ENCODE measurements at places on chromosomes 16 and 17.

DNA sequence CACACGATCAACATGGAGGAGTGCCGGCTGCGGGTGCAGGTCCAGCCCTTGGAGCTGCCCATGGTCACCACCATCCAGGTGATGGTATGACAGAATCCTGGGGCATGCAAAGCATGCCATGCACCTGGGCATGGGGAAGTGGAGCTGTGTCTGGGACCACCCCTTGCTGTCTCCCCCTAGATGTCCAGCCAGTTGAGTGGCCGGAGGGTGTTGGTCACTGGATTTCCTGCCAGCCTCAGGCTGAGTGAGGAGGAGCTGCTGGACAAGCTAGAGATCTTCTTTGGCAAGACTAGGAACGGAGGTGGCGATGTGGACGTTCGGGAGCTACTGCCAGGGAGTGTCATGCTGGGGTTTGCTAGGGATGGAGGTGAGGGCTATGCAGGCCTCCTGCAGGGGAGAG lies 6.7 kb downstream of the IFI35 start:
- no peak for DNase-seq

- no peak for DNase-seq
These were observed 6.8 kb downstream of the MAPK8IP3 start for GRCh38 chr16:1712791-1713261.

- DNase-seq = peak; percentile 72
These were observed 718 bp downstream of the ATP2A3 start for GRCh38 chr17:3963237-3964201.

DNA sequence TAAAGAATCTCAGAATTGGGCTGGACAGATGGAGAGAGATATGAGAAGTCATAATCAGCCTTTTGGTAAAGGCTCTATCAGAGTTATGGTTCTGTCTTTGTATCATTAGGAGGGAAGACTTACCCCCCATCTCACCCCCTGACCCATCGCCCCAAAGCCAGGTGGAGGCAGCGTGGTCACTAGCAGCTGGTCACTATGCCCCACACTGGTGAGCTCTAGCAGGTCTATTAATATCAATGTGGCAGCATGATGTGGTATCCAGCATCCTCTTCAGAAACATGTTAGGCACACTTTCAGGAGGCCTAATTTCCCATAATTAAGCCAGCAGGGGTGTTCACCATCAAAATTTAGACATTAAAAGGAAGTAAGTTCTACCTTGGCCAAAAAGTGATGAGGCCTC lies 183.8 kb upstream of the COX10 start:
- no peak for DNase-seq

DNA sequence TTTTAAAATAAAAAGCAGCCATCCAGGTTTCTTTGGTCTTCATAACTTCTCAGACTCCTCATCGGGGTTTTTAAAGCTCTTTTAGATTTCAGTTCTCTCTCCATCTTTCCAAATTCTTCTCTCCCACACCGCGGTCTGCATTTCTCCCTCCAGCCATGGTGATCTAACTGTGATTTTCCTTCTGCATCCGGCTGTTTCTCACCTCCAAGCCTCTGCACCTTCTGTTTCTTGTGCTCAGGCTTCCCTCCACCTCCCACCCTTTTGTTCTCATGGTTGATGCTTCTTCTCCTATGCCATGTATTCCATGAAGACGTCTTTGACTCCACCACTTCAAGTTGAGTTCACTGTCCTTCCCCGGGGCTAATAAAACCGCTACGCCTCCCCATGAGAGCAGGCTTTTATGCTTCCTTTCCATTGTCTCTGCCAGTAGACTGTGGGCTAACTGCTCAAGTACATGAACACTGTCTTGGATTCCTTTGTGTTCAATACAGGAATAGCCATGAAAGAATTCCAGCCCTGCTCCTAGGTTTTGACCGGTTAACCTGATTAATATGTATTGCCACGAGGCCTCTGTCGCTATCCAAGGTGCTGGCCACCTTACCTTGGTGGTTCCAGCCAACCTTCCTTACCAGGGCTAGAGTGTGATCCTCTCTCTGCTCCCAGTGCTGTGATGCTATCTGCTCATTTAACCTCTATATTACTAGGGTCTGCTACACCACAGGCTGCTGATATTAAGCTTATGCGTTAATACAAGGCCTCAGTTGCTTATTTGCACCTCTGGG lies 625.1 kb downstream of the HS3ST4 start:
- DNase-seq = no peak

GRCh38 chr17:68820476-68820824 lies 134.7 kb downstream of the ABCA8 start:
- no peak for DNase-seq

GRCh38 chr16:11301645-11302501 lies 20.7 kb upstream of the PRM1 start:
- DNase-seq = no peak

- DNase-seq = no peak
These were observed 33.1 kb upstream of the AKAP1 start for GRCh38 chr17:57051886-57052361.

DNA sequence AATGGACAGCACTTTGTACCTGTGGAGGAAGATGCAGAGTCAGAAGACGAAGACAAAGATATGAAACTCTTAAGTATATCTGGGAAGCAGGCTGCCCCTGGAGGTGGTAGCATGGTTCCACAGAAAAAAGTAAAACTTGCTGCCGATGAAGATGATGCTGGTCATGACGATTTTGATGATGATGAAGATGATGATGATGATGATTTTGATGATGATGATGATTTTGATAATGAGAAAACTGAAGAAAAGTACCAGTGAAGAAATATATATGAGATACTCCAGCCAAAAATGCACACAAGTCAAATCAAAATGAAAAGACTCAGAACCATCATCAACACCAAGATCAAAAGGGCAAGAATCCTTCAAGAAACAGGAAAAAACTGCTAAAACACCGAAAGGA lies 268.5 kb upstream of the EEF2KMT start:
- DNase-seq = no peak

DNA sequence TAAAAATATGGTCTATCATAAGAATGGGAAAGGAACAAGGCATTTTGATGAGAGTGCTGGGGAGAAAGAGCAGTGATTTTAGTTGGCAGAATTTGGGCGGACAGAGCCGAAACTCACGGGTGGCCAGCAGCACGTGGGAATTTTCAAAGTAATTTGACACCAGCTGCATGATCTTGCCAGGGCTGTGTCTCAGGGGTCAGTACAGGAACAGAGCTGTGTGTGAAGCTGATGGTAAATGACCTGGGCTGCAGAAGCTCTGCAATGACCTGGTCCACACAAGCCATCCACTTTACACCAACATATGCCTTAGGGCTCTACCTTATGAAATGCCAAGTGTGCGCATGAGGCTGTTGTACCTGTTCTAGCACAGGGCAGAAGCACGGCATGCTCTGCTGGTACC lies 112.0 kb downstream of the ZFHX3 start:
- no peak for DNase-seq

- DNase-seq = no peak
These were observed at the start of gene WFIKKN1 for GRCh38 chr16:630815-631405. WFIKKN1 (plus strand) TSS chr16:630985; CDS start chr16:631254, 269 bp downstream.

DNA sequence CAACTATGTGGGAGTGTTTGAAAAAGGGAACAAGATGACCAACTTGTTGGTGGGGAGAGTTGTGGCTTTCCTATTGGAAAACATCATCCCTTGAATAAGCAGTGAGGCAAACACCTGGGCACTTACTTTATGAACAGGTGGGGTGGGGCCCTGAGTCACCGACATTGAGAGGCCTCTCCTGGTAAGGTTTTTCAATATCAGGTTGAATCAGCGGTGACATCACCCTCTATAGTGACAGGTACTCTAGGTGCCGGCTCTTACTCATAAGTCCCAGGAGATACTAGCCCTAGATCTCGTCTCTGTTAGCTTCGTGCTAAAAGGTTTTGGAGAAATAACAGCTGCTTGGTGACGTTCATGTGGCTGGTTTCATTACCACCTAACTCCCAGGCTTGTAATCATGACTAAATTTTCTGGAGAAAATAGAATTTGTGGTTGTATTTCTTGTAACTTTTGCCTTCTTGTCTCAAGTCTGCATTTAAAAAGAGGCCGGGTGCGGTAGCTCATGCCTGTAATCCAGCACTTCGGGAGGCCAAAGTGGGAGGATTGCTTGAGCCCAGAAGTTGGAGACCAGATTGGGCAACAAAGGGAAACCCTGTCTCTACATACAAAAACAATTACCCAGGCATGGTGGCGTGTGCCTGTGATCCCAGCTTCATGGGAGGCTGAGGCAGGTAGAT lies 19.3 kb downstream of the CDH1 start:
- DNase-seq = peak; percentile 18

DNA sequence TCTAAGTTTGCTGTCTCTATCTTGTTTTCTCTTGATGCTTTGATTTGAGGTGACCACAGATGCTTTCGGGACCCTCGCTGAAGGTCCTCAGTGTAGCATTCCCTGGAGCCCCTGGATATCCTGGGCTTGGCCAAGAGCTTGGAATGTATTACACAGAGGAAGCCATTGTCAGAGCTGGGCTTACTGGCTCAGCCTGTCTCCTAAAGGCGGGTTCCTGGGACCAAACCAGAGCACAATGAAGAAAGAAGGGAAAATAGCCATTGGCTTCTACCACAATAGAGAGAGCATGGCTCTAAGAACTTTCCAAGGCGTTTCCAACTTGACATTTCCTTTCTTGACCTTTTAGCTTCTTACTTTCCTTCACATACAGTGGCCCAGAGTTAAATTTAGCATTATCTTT lies 229.3 kb downstream of the HS3ST3A1 start:
- DNase-seq = no peak

- no peak for DNase-seq
These were observed 18.7 kb downstream of the ZNF821 start for GRCh38 chr16:71865173-71865863.

DNA sequence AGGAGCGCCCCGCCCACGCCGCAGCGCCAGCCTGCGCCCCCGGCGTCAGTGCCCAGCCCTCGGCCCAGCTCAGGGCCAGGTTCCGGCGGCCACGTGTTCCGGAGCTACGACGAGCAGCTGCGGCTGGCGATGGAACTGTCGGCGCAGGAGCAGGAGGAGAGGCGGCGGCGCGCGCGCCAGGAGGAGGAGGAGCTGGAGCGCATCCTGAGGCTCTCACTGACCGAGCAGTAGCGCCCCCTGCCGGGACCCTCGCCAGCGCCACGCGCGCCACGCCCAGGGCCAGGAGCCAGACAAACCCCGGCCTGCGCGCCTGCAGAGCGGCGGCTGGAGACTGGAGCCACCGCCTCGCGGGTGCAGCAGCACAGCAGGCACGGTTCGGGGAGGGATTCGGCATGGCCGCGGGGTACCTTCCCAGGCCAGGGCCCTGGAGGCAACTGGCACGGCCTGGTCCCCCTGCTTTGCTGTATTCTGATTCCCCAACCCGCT lies 9.3 kb downstream of the CORO6 start:
- peak; percentile 94 for DNase-seq

DNA sequence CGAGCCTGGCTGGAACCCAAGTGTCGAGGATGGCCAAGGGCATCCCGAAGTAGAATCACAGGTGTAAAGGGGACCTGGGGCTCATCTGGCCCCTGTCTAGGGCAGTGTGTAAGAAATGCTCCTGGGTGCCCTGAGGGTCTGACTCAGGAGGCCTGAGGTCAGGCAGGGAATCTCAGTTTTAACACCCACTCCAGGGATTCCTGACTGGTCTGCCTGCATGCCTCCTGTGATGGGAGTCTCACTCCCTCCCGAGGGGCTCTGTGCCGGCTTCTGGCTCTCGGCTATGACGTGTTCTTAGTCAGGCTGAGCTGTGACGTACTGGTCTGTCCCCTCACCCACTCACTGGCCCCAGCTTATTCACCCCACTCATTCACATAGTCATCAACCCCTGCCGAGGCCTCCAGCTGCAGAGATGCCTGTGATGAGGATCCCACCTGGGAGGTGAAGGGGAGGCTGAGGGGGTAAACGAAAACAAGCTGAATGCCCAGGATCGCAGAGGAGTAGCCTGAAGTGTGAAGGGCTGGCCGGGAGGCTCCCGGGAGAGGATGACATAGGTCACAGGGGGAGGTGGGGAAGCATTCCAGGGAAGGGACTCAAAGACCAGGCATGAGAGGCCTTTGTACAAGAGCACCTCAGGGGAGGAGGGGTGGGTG lies 23.8 kb downstream of the FAM83G start:
- DNase-seq = no peak

- DNase-seq = no peak
These were observed 585.6 kb downstream of the CDH13 start for GRCh38 chr16:83212301-83212841.

DNA sequence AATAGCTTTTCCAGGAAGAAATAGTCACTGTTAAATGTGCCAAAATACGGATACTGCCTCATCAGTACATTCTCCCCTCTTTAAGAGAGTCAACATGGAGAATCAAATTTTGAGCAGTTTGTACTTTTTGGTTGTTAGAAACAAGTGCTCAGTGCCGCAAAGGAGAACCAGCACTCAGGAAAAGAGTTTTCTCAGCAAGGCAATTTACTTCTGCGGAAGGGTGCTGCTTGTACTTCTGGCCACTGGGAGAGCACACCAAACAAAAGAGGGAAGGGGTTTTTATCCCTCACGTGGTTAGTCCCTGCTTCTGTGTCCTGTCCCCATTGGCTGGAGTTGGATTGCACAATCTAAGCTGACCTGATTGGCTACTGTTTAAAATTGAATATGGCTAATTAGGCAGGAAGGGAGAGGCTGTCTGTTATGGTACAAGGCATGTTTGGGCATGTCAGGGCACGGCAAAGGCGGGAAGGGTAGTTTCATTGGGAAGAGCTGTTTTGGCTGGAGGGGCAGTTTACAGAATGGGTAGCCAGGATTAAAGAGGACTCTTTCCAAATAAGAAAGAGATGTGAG lies 499.3 kb downstream of the CDH13 start:
- DNase-seq = no peak

- DNase-seq = no peak
These were observed 50.9 kb downstream of the MRC2 start for GRCh38 chr17:62678214-62678919.

DNA sequence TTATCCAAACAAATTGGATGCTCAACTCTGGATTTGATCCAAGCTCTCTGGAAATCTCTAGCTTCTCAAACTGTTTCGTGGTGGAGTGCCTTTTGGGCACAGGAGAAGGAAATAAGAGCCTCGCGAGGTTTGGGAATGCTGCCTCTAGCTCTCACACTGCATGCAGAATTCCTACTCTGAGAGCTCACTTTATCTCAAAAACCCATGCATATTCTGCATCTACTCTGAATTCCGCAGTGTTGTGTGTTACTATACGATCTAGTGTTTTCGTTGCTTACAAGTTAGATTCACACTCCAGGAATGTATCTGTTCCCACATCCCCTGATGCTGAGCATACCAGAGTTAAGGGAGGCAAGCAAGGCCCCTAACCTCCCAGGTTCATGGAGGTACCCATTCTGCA lies 462.7 kb downstream of the WWOX start:
- DNase-seq = no peak

GRCh38 chr17:67819722-67820121 lies 5.6 kb upstream of the BPTF start:
- no peak for DNase-seq

- DNase-seq = no peak
These were observed 481.9 kb downstream of the SOX9 start for GRCh38 chr17:72602517-72603419.

GRCh38 chr16:77408607-77409006 lies 26.2 kb downstream of the ADAMTS18 start:
- DNase-seq = no peak

Data from CD4-positive, alpha-beta T cell treated with Interleukin-12 subunit alpha and Interleukin-12 subunit beta, for 1 hour (primary cell).